ENCODE measurements at places on chromosomes 12 and 14.

GRCh38 chr12:70255311-70255710 is 12.1 kb downstream of the CNOT2 start:
- no peak for DNase-seq

DNA sequence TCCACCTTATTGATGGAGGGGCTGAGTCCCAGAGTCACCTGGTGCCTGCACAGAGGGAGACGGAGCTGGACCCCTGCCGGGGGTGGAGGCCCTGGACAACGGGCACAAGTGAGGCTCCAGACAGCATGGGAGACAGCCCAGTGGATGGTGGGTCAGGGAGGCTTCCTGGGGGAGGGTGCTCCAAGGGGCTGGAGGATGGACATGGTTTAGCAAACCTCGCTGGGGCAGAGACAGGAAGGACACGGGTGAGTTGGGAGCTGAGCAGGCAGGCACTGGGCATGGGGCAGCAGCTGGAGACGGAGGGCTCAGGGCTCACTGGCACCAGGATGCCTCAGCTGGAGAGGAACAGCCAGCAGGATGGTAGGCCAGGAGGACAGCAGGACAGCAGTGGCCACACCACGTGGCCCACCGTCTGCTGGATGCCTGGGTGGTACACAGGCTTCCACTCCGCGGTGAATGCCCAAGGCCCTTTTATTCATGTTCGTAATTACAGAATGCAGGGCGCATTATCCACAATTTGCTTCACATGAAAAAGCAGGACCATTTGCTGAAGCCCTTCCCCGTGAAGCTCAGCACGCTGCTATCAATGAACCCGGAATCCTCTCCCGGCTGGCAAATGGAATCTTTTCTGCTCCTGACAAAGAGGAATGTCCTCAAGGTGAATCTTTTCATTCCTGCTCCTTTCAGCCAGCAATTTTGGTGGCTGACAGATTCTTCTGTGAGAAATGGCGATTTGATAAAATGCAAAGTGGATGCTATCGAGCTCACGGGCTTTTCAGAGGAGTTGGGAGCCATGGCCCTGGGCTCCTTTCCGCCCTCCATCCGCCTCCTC is 138.1 kb upstream of the C14orf180 start:
- no peak for DNase-seq

DNA sequence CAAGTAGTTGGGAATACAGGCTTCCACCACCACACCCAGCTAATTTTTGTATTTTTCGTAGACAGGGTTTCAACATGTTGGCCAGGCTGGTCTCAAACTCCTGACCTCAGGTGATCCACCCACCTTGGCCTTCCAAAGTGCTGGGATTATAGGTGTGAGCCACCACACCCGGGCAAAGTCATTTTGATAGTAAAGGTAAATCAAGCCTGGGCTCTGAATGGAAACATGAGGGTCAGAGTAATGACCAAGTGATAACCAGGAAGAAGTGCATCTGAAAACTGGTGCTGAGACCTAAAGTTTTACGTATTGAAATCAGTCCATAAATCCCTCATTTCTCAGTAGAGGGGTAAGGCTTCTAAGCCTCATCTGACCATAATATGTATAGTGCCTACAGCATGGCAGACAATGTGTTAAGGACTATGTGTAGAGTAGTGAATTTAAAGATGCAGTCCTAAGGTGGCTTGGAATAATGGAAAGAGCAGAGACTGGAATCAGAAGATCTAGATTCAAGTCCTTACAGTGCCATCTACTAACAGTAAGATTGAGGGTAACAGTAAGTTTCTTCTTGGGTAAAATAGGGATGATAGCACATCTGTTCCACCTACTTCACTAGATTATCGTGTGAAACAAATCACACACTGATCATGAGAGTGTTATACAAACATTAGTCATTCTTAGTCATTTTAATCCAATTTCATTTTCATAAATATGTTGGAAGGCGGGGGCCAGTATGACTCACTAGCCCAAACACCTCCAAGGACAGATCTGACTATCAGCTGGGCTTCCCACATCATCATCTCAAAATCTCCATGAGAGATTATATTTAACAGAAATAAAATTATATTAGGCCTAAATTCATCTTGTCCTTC is 11.2 kb downstream of the MAP4K5 start:
- no peak for DNase-seq

GRCh38 chr12:94264736-94265485 is 116.5 kb downstream of the PLXNC1 start:
- no peak for DNase-seq

DNA sequence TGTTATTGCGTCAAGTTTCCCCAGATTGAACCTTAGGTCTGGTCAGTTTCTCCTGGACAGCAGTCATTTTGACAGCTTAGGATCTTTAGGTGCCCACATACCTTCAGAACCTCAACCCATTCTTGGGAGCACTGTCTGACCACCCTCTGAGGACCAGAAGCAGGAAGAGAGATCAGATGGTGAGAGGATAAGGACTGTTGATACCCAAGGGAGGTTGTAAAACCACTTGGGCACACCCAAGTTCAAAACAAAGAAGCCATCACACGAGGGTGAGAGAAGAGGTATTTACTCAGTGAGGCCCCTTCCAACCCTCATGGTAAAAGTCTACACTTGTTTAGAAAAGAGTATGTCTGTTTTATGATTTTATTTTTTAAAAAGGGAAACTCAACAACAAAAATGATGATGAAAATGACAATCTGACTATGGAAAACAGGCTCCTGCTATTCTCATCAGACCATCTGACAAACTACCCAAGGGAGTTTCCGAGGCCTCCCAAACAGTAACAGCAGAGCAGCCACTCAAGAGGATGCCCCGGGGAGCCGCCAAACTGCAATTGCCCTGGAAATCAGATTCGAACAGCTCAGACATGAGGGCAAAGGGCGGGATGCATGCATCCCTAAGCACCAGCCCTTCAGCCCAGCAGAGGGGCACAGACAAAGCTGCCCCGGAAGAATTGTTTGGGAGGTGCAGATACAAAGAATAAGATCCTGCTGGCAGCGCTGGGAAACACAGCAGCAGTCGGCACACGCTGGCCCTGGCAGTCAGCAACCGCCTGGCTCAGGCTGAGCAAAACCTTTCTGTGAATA is 162.6 kb upstream of the PLEKHG7 start:
- no peak for DNase-seq

- DNase-seq, result no peak
Observed at GRCh38 chr14:65926935-65927700, 514.6 kb downstream of the FUT8 start.

GRCh38 chr12:113445544-113446171 is 23.5 kb downstream of the SDSL start:
- no peak for DNase-seq

- no peak for DNase-seq
Observed at GRCh38 chr14:102131741-102132140, 8.0 kb upstream of the WDR20 start.

Measured in neuronal stem cell (in vitro differentiated cells).